ENCODE measurements at places on chromosomes 3 and 15.

DNA sequence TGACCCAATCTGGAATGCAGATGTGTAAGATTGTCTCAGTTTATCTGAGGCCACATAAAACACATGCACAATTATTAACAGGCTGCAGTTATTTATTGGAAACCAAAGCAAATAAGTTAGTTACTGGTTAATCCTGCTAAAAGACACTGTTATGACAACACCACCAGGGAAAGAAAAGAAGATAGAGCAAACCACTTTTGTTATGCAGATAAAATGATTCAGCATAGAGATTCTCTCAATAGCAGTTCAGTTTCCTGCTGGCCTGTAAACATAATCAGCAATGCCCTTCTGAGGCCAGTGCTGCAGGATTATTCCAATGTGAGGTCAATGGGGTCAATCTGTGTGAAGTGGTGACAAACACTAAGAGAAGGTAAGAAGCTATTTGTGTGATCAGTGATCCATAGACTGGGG is 244.4 kb downstream of the ZBTB20 start:
- DNase-seq: no peak

- no peak for DNase-seq
Observed at GRCh38 chr3:189806171-189806951, 175.2 kb downstream of the TP63 start.

- peak; percentile 35 for DNase-seq
Observed at GRCh38 chr3:124786511-124787241, 56.4 kb downstream of the UMPS start.

- DNase-seq: no peak
Observed at GRCh38 chr15:70375586-70375985, 277.9 kb upstream of the TLE3 start.

DNA sequence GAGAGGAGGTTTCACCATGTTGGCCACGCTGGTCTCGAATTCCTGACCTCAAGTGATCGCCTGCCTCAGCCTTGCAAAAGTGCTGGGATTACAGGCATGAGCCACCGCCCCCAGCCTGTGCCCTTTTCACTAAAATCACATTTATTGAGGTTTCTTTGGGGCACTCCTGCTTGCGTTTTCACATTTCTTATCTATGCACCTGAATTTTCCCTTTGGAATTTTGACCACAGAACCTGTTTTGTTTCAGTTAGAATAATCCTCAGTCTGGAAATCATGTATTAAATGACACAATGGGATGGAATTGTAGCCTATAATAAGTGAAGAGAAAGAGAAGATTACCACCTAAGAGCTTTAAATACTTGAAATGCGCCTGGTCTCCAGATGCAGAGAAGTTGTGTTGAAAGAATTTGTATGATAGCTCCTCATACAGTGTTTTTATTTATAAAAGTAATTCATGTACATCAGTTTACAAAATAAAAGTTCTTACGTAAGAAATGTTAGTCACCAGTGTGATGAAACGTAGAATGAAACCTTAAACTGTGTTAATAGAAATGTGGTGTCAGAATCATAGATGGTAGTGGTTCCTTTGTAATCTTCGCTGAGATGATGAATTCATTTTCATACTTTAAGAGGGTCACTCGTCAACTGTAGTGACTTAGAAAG is 107.0 kb downstream of the TCF12 start:
- peak; percentile 8 for DNase-seq

GRCh38 chr3:171784387-171784786 is 25.9 kb downstream of the PLD1 start:
- no peak for DNase-seq

DNA sequence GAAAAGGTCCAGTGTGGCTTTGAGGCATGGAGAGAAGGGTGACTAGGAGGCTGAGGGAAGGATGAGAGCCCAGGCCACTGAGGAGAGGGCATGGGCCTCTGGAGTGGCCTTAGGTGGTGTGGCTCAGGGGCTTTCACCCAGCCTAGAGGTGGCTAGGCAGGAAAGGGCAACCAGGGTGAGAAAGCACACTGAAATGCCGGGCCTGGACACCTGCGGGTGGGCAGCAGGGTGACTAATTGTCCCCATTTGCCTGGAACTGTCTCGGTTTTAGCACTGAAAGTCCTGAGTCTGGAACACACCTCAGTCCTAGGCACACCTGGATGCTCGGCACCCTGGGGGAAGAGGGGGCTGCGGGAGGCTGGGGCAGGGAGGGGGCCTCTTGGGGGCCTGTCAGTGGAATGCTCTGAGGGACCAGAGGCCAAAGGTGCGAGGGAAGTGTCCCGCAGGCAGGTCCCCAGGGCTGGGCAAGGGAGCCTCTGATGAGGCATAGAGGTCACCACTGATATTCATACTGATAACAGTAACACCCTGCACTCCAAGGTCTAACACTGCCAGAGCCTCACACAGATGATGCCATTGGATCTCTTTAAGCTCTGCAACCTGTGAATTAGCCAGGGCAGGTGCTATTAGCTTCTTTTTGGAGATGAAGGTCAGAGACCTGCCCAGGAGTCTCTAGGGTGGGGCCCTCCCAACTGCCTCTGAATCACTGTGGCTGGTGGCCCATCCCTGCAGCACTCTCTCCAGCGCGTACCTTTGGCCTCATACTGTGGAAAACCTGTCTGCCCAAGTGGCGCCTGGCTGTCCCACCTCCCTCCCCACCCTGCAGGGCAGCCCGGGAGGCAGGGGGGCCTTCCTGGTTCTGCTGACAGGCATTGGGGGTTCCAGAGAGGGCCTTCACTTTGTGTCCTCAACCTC is 3.0 kb upstream of the PHGR1 start:
- DNase-seq: no peak

- no peak for DNase-seq
Observed at GRCh38 chr15:45126535-45127158, 3.0 kb downstream of the DUOXA1 start.
